Ascending aorta (tissue), 2 donors: ENCODE measurements at places on chromosomes 5 and 9. TPM values are rescaled to one million over a fixed set of nuclear protein-coding genes. Genes with fewer than 3 reads are reported as not detected.

- no peak overlapping the region for H3K4me3 ChIP-seq
- H3K27ac ChIP-seq = no peak overlapping the region
- H3K27me3 ChIP-seq = no peaks in the 10 kb centered on the region
These were observed 77.3 kb downstream of the WNK2 start for GRCh38 chr9:93261281-93261680.

DNA sequence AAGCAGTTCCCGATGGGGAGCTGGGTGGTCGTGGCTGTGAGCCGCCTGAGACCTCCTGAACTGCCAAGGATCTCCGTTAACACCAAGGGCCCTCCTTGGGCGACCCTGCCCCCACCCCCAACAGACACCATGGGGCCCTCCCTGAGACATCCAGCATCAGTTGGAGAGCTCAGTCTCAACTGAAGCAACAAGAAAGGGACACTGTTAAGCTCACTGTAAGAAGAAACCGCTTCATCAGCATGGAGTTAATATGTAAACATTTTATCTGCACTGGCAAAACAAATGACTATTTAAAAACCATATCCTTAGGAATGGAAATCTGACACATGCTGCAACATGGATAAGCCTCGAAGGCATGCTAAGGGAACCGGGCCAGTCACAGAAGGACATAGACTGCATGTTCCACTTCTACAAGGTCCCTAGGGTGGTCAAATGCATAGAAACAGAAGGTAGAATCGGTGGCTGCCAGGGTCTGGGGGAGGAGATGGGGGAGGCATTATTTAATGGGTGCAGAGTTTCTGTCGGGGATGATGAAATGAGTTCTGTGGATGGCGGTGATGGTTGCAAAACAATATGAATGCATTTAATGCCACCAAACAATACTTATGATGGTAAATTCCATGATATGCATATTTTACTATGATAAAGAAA, 47.4 kb downstream of the ROR2 start:
- H3K27ac ChIP-seq = no peak overlapping the region
- no peaks in the 10 kb centered on the region for H3K27me3 ChIP-seq
- no peaks in the 10 kb centered on the region for H3K36me3 ChIP-seq
- H3K4me1 ChIP-seq = no peaks in the 10 kb centered on the region
- H3K4me3 ChIP-seq = no peak overlapping the region

- DNase-seq = no peak
- no peak overlapping the region for H3K27ac ChIP-seq
- no peaks in the 10 kb centered on the region for H3K27me3 ChIP-seq
- no peak overlapping the region for H3K4me3 ChIP-seq
These were observed 35.9 kb downstream of the ARPC5L start for GRCh38 chr9:124897570-124898460.

GRCh38 chr9:79731171-79731890, 159.6 kb downstream of the TLE4 start:
- no peak overlapping the region for H3K4me3 ChIP-seq
- no peak overlapping the region for H3K27ac ChIP-seq
- no peaks in the 10 kb centered on the region for H3K36me3 ChIP-seq
- no peaks in the 10 kb centered on the region for H3K27me3 ChIP-seq
- no peaks in the 10 kb centered on the region for H3K4me1 ChIP-seq

DNA sequence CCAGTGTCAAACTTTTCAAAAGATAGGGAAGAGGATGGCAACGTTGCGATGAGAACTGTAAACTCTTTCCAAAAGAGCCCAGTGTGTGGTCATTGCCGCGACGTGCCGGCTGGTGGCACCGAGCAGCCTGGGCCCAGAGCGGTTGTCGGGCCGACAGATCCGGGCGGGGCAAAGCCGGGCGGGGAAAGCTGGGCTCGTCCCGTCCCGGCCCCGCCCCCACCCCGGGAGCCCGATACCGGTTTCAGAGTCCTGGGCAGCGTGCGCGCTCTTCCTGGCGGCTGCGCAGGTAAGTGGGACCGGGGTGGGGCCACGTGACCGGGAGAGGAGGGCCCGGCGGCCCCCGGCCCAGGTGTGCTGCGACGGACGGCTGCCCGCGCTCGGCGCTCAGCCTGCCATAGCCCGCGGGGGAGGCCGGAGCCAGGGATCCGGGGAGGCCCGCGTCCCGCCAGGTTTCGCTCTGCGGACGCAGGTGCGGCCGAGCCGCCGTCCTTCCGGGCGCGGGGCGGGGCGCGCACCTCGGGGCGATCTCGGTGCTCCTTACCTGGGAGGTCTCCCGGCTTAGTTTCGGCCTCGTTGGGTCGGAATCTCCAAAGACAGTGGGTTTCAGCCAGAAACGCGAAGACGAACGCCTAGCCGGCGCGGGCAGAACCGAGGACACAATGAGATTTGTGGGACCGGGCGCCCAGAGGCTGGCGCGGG, at the start of gene MARVELD2:
Gene MARVELD2, plus strand, starts transcription at position 232 of the 699 bp plus-strand sequence. CDS start 4,270 bp downstream, outside the sequence.
- H3K27me3 ChIP-seq = no peaks in the 10 kb centered on the region
- DNase-seq = no peak
- peaks cover 33% of the 10 kb centered on the region for H3K36me3 ChIP-seq
- peak within 1 kb of the TSS; percentile 77 for H3K4me3 ChIP-seq
- H3K27ac ChIP-seq = no peak within 1 kb of the TSS

DNA sequence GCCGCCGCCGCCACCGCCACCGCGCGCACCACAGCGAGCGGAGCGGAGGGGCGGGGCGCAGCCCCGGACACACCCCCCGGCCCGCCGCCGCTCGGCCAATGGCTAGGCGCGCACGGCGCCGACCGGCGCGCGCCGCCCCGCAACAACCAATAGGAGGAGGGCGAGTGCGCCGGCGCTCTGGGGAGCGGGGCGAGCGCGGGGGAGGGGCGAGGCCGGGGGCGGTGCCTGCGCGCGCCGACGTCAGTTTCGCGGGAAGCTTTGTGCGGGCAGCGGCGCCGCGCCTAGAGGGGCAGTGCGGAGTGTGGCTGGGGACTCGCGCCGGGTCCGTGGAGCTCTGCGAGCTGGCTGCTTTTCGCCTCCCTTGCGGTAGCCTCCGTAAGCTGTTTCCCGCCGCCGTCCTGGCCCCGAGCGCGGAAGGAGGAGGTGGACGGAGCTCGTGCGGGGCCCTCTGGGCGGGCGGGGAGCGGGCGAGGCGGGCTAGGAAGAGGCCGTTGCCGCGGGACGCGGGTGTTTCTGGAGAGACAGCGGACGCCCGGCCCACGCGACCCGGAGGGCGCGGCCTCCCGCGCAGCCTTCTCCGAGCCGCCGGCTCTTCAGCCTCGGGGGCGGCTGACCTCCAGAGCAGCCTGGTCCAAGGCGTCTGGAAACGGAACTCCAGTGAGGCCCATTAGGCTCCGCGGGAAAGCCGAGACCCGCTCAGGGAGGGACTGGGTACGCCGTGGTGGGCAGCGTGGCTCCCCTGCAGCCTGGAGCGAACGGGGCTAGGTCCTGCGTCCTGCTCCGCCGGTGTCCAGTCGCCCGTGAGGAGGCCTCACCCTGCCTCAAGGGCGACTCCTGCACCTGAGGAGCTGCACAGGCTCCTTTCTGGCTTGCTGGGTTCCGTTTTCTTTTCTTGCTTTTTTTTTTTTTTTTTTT, at the start of gene ZMYND19:
Gene ZMYND19, minus strand, starts transcription at position 44 of the 915 bp plus-strand sequence. CDS start 249 bp downstream, outside the sequence.
- no peaks in the 10 kb centered on the region for H3K27me3 ChIP-seq
- peaks cover 23% of the 10 kb centered on the region for H3K36me3 ChIP-seq
- peaks cover 14% of the 10 kb centered on the region for H3K4me1 ChIP-seq
- H3K4me3 ChIP-seq = peak within 1 kb of the TSS; percentile 76
- H3K27ac ChIP-seq = peak within 1 kb of the TSS; percentile 43

GRCh38 chr5:168291342-168291963, at the start of gene WWC1:
Gene WWC1, plus strand, starts transcription at chr5:168291645. Its CDS starts 508 bp downstream, at chr5:168292153.
- H3K27me3 ChIP-seq = peaks cover 11% of the 10 kb centered on the region
- H3K4me1 ChIP-seq = no peaks in the 10 kb centered on the region
- H3K36me3 ChIP-seq = no peaks in the 10 kb centered on the region
- no peak for DNase-seq
- no peak within 1 kb of the TSS for H3K27ac ChIP-seq

DNA sequence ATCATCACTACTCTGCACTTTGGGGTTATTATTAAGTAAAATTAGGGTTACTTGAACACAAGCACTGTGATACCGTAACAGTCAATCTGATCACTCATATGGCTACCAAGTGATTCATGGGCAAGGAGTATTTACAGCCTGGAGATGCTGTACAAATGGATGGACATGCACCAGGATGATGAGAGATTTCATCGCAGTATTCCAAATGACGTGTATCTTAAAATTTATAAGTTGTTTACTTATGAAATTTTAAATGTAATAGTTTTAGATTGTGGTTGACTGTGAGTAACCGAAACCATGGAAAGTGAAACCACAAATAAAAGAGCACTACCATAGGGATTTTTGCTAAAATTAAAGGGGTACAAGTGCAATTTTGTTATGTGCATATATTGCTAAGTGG, 462.2 kb upstream of the PTGER4 start:
- no peak overlapping the region for H3K27ac ChIP-seq
- no peaks in the 10 kb centered on the region for H3K27me3 ChIP-seq
- H3K36me3 ChIP-seq = no peaks in the 10 kb centered on the region
- H3K4me3 ChIP-seq = no peak overlapping the region
- no peak for DNase-seq

DNA sequence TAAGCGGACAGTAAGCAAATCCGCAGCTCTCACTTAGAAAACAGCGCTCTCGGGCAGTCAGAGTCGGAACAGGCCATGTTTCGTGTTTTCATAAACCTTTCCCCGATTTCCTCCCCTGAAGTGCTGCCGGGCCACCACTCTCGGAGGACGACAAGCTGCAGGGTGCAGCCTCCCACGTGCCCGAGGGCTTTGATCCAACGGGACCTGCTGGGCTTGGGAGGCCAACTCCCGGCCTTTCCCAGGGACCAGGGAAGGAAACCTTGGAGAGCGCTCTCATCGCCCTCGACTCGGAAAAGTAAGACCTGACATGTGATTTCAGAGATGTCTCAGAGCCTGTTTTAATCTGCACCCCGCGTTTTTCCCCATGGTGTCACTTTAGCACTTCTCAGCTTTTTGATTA, 99.8 kb upstream of the CACNA1B start:
- DNase-seq = no peak
- no peak overlapping the region for H3K27ac ChIP-seq
- no peaks in the 10 kb centered on the region for H3K4me1 ChIP-seq
- H3K36me3 ChIP-seq = peaks cover 77% of the 10 kb centered on the region
- H3K27me3 ChIP-seq = no peaks in the 10 kb centered on the region

- H3K27me3 ChIP-seq = no peaks in the 10 kb centered on the region
- H3K27ac ChIP-seq = no peak overlapping the region
- no peak overlapping the region for H3K4me3 ChIP-seq
- peaks cover 3% of the 10 kb centered on the region for H3K4me1 ChIP-seq
- no peak for DNase-seq
These were observed 17.9 kb upstream of the ASS1 start for GRCh38 chr9:130426883-130427282.

GRCh38 chr5:81172710-81173109, 60.4 kb upstream of the CKMT2 start:
- no peaks in the 10 kb centered on the region for H3K27me3 ChIP-seq
- no peaks in the 10 kb centered on the region for H3K4me1 ChIP-seq
- no peak overlapping the region for H3K4me3 ChIP-seq
- DNase-seq = no peak
- H3K27ac ChIP-seq = no peak overlapping the region
- no peaks in the 10 kb centered on the region for H3K36me3 ChIP-seq

GRCh38 chr5:140801494-140801841, 611 bp downstream of the PCDHA3 start:
- H3K4me3 ChIP-seq = no peak overlapping the region
- no peak for DNase-seq
- H3K27me3 ChIP-seq = no peaks in the 10 kb centered on the region
- H3K27ac ChIP-seq = no peak overlapping the region
- no peaks in the 10 kb centered on the region for H3K4me1 ChIP-seq
- no peaks in the 10 kb centered on the region for H3K36me3 ChIP-seq

GRCh38 chr9:8429157-8429556, 629.6 kb upstream of the DMAC1 start:
- no peak overlapping the region for H3K4me3 ChIP-seq
- H3K27me3 ChIP-seq = no peaks in the 10 kb centered on the region
- H3K27ac ChIP-seq = no peak overlapping the region
- no peaks in the 10 kb centered on the region for H3K4me1 ChIP-seq

DNA sequence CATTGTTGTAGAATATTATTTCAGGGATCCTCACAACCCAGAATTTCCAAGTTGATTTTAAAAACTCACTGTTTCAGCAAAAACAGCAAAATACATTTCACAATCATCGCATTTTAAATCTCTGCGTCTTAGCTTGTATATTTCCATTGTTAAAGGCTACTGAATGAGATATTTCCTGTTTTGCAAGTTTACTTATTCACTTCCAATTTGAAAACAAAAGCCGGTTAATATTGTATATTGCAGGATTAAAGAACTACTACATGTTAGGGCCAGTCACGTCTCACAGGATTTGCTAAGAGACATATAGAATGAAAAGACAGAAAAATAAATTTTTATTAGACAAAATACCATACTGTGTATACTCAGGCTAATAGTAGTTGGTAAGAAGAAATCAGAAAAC, 395.9 kb upstream of the CDH9 start:
- no peak for DNase-seq
- H3K4me3 ChIP-seq = no peak overlapping the region
- no peaks in the 10 kb centered on the region for H3K27me3 ChIP-seq
- H3K36me3 ChIP-seq = no peaks in the 10 kb centered on the region

DNA sequence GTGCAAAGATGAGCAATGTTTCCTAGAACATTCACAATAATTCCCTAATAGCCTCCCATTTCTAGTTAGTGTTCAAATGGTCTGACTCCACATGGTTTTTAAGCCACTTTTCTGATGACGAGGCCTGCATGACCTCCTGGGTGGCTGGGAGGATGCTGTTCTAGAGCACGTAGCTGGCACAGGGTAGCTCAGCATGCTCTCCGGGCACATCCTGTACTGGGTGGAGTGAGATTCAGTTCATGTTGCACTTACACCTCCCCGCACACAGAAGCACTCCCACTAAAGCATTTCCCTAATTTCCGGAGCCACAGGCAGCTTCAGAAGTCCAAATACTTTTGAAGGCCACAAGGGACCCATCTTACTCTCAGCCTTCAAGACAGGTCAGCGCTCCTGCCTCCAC, 159.8 kb upstream of the LHFPL2 start:
- H3K27ac ChIP-seq = no peak overlapping the region
- DNase-seq = no peak
- no peak overlapping the region for H3K4me3 ChIP-seq
- peaks cover 4% of the 10 kb centered on the region for H3K4me1 ChIP-seq

GRCh38 chr9:92632641-92633040, 37.3 kb downstream of the IPPK start:
- no peak overlapping the region for H3K4me3 ChIP-seq
- no peaks in the 10 kb centered on the region for H3K4me1 ChIP-seq
- H3K27ac ChIP-seq = peak overlapping the region; percentile 66
- H3K27me3 ChIP-seq = no peaks in the 10 kb centered on the region

- H3K27ac ChIP-seq = no peak overlapping the region
- H3K27me3 ChIP-seq = no peaks in the 10 kb centered on the region
- H3K4me1 ChIP-seq = no peaks in the 10 kb centered on the region
- DNase-seq = no peak
- no peaks in the 10 kb centered on the region for H3K36me3 ChIP-seq
These were observed 15.7 kb upstream of the STARD4 start for GRCh38 chr5:111528056-111528455.

FAXDC2 gene
- total RNA-seq = 25.3 TPM

TEX48 gene
- total RNA-seq = not detected

TMEM232 gene
- total RNA-seq = not detected

RNF208 gene
- total RNA-seq = 6.7 TPM

SCGB3A2 gene
- not detected for total RNA-seq

CFAP157 gene
- total RNA-seq = not detected

GAPT gene
- total RNA-seq = not detected

FAM81B gene
- not detected for total RNA-seq
